ENCODE measurements at places on chromosomes 7 and 10.

GRCh38 chr10:75977139-75977538 lies 545.7 kb downstream of the LRMDA start:
- DNase-seq = peak; percentile 9

DNA sequence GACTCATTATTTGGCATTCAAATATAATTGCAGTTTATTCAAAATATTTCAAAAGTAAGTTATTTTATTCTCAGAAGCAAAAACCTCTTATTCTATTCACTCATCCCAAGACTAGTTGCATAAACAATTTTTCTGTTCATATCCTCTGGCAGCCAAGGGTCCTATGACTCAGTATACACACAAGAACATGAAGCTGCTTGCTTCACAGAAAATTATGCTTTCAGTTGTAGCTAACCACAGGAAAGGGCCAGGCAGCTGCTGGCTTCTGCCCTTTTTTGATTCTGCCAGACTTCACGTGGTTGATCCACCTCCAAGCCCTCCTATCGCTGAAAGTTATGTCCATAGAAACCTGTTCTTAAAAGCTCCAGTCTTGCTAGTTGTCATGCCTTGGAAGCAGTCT lies 108.8 kb downstream of the ABCA13 start:
- DNase-seq = no peak

GRCh38 chr7:44540592-44541027 lies 520 bp downstream of the NPC1L1 start:
- DNase-seq = no peak

GRCh38 chr10:69718951-69719350 lies 82.8 kb upstream of the COL13A1 start:
- no peak for DNase-seq

- DNase-seq = no peak
These were observed 270.8 kb downstream of the GATA3 start for GRCh38 chr10:8325024-8325980.
